Adrenal gland (tissue), 19 donors: ENCODE measurements at places on chromosomes 6 and 20. TPM values are rescaled to one million over a fixed set of nuclear protein-coding genes. Genes with fewer than 3 reads are reported as not detected.

MAP7 gene
- total RNA-seq, result 9.8 TPM

TUBB2A gene
- total RNA-seq, result 6.4 TPM

C20orf144 gene
- not detected for total RNA-seq

DNA sequence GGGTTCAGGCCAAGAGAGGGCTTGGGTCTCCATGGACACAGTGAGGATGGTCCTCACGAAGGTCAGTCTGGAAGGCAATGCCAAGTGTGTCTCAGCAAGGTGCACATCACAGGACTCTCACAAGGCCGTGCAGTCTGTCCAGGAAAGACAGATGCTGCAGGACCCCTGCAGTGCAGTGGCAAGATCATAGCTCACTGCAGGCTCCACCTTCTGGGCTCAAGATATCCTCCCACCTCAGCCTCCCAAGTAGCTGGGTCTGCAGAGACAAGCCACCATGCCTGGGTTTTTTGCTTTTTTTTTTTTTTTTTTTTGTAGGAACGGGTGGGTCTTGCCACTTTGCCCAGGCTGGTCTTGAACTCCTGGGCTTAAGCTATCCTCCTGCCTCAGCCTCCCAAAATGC lies 26.4 kb downstream of the ZMYND8 start:
- DNase-seq, result no peak

DNA sequence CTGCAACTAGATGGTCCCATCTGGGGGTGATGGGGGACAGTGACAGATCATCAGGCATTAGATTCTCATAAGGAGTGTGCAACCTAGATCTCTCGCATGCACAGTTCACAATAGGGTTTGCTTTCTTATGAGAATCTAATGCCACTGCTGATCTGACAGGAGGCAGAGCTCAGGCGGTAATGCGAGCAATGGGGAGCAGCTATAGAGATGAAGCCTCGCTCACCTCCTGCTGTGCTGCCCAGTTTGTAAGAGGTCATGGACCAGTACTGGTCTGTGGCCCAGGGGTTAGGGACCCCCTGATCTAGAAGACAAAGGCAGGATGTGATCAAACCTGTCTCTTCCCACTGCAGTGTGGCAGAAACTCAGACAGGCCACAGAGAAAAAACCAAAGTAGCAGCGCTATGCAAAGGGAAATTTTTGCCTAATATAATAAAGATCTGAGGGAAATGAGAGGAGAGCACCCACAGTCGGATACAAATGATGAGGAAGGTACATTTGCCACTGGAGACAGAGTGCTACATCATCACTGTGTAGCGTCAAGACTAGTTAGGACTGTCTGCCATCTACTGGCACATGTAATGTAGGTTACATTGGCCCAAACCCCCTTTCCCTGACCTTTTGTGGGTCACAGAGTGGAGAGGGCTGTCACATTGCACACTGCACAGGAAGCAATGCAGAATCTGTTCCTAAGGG lies 4.1 kb upstream of the LY86 start:
- DNase-seq, result no peak

GRCh38 chr6:17945111-17945510 lies 42.3 kb downstream of the KIF13A start:
- no peak for DNase-seq

SOX4 gene
- 4.2 TPM for total RNA-seq
